GM23248 (cell line): ENCODE measurements at places on chromosomes 2 and 18. TPM values are rescaled to one million over a fixed set of nuclear protein-coding genes. Genes with fewer than 3 reads are reported as not detected.

GRCh38 chr2:197256021-197256420 is 54.6 kb downstream of the ANKRD44 start:
- no peaks in the 10 kb centered on the region for H3K36me3 ChIP-seq
- peaks cover 34% of the 10 kb centered on the region for H3K4me1 ChIP-seq
- H3K27ac ChIP-seq: peak overlapping the region; percentile 67
- peak overlapping the region; percentile 44 for H3K4me3 ChIP-seq

- H3K27me3 ChIP-seq: no peaks in the 10 kb centered on the region
- H3K27ac ChIP-seq: no peak overlapping the region
- DNase-seq: no peak
- no peaks in the 10 kb centered on the region for H3K4me1 ChIP-seq
- H3K4me3 ChIP-seq: no peak overlapping the region
These were observed 746.1 kb upstream of the DDX18 start for GRCh38 chr2:117068371-117068770.

GRCh38 chr18:14189858-14190257 is 57.6 kb upstream of the ZNF519 start:
- H3K4me1 ChIP-seq: peaks cover 4% of the 10 kb centered on the region; the same call in 1 of the 2 replicates
- peak; percentile 50 for DNase-seq
- H3K4me3 ChIP-seq: no peak overlapping the region
- no peaks in the 10 kb centered on the region for H3K27me3 ChIP-seq
- H3K36me3 ChIP-seq: no peaks in the 10 kb centered on the region

DNA sequence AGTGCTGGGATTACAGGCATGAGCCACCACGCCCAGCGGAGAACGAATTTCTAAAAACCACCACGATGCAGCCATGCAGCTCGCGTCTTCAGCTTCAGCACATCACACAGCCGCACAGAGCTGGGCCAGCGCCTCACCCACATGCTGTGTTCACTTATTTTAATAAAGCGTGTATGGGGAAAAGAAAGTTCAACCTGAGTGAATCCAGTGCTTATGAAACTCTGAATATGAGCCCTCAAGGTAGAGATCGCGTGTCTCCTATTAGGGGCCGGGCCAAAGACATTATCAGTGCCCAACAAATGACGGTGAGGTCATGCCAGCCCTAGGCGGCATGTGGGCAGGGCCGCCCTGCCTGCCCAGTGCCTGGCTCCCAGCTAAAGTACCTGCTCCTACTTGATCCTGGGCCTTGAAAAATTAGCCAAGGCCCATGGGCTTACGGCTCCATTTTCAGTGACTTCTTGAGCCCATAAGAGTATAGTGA is 44.3 kb downstream of the SPRED2 start:
- DNase-seq: no peak
- H3K36me3 ChIP-seq: no peaks in the 10 kb centered on the region
- H3K4me3 ChIP-seq: no peak overlapping the region
- H3K4me1 ChIP-seq: peaks cover 41% of the 10 kb centered on the region
- no peak overlapping the region for H3K27ac ChIP-seq

DNA sequence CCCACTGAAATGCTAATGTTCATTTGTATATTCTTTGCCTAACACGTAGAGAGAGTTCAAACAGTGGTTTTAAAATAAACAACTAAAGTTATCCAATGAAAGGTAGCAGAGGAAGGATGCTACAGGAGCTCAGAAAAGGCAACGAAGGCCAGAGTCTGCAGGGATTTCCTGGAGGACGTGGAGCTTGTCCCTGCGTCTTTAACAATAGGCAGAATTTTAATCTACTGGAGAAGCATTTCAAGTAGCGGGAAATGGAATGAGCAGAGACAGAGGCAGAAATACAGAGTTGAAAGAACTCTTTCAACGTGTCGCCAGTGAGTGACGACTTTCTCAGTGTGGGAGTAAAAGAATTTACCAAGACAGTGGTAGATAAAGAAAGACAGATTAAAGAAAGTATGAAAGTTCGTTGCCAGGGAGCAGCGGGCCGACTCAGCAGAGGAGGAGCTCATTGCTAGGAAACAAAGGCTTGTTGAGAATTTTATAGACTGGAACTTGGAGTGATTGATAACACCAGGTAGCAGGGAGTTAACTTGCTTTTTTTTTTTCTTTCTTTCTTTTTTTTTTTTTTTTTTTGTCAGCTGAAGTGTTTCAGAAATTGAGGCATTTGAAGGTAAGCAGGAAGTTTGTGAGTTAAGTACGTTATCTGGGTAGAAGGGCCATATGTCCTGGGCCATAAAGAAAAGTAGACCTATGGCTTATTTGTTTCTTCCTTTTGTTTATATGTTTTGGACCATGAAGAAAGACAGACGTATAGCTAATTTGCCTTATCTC is 625 bp upstream of the NBAS start:
- no peaks in the 10 kb centered on the region for H3K27me3 ChIP-seq
- peak overlapping the region; percentile 98 for H3K4me3 ChIP-seq
- H3K27ac ChIP-seq: peak overlapping the region; percentile 87
- no peaks in the 10 kb centered on the region; the same call in 1 of the 2 replicates for H3K36me3 ChIP-seq
- H3K4me1 ChIP-seq: peaks cover 15% of the 10 kb centered on the region

GRCh38 chr2:220744861-220745260 is 827.2 kb downstream of the EPHA4 start:
- peak; percentile 6 for DNase-seq
- H3K4me3 ChIP-seq: no peak overlapping the region
- no peaks in the 10 kb centered on the region for H3K4me1 ChIP-seq
- no peak overlapping the region for H3K27ac ChIP-seq
- H3K27me3 ChIP-seq: no peaks in the 10 kb centered on the region

- no peak overlapping the region for H3K27ac ChIP-seq
- peak; percentile 68 for DNase-seq
- no peaks in the 10 kb centered on the region for H3K36me3 ChIP-seq
- H3K4me1 ChIP-seq: peaks cover 6% of the 10 kb centered on the region
- peaks cover 19% of the 10 kb centered on the region for H3K27me3 ChIP-seq
These were observed 52.7 kb upstream of the ODC1 start for GRCh38 chr2:10500601-10501361.

DNA sequence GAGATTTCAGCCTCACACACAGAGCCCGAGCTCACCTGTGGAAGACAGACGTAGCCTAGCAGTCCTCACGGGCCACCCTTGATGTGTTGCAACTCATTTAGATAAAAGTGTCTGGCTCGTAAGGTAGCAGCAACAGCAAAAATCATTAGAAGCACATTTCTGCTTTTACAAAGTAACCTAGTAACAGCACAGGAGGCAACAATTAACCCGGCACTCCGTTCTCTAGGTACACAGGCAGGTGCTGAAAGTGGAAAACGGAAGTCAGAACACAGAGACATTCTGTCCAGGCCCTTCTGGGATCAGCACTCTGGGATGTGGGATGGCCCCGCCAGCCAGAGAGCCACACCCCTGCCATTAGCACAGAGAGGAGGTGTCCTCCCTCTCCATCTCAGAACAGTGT is 99.3 kb downstream of the KLHL29 start:
- no peak overlapping the region for H3K4me3 ChIP-seq
- H3K36me3 ChIP-seq: no peaks in the 10 kb centered on the region
- no peak overlapping the region for H3K27ac ChIP-seq
- peaks cover 15% of the 10 kb centered on the region for H3K4me1 ChIP-seq
- no peak for DNase-seq
- no peaks in the 10 kb centered on the region for H3K27me3 ChIP-seq

- H3K27me3 ChIP-seq: no peaks in the 10 kb centered on the region
- no peak overlapping the region for H3K27ac ChIP-seq
- H3K4me3 ChIP-seq: no peak overlapping the region
- no peaks in the 10 kb centered on the region for H3K4me1 ChIP-seq
- DNase-seq: no peak
These were observed 3.8 kb downstream of the C2orf92 start for GRCh38 chr2:97673182-97673914.

GRCh38 chr2:66431274-66431642 is 3.7 kb upstream of the MEIS1 start:
- no peak overlapping the region for H3K4me3 ChIP-seq
- H3K36me3 ChIP-seq: no peaks in the 10 kb centered on the region
- no peak overlapping the region for H3K27ac ChIP-seq
- DNase-seq: no peak
- H3K4me1 ChIP-seq: no peaks in the 10 kb centered on the region

- no peaks in the 10 kb centered on the region for H3K36me3 ChIP-seq
- no peak for DNase-seq
These were observed 67.7 kb downstream of the GALNT14 start for GRCh38 chr2:31070339-31071125.

DNA sequence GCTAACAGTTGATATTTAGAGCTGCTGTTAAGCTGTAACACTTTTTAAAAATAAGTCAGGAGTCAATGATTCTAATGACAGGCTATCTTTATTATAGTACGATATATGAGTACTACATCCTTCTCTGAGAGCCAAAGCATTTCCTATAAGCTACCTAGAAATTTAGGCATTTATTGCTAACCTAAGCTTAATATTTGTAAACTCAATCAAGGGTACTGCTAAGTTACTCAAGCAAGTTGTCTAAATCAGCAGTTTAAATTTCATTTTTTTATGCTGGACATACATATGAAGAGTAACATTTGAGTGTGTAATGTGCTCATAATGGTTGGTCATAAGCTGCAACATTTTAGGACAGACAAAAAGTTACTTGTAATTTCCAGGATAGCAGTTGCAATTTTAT is 1576.5 kb upstream of the NXPH2 start:
- no peak for DNase-seq
- no peaks in the 10 kb centered on the region; the same call in 1 of the 2 replicates for H3K27me3 ChIP-seq
- H3K27ac ChIP-seq: no peak overlapping the region
- no peaks in the 10 kb centered on the region for H3K4me1 ChIP-seq
- no peak overlapping the region for H3K4me3 ChIP-seq

DNA sequence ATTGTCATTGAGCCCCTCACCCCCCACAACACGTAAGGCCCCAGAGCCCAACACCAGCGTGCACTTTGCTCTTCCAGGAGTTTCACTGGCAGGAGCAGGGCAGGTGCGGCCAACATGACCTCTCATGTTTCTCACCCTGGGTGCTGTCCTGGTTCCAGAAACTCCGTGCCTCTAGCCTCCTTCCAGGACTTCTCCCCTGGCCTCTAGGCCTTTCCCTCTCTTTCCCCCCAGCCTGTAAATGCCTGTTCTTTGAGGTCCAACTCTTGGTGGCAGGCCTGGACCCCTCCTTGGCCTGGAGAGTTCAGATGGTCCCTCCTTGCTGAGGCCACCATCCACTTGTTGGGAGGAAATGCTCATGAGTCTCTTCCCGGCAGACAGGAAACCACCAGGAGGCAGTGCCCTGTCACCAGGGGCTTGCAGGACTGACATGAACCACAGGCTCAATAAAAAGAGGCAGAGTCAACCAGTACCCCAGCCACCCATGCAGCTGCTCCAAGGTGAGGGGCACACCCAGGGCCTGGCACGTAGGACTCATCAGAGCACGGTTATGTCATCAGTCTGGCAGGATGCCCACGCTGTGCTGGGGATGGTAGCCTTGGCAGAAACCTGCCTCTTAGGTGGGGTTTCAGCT is 1.5 kb downstream of the MALL start:
- H3K36me3 ChIP-seq: no peaks in the 10 kb centered on the region
- no peaks in the 10 kb centered on the region for H3K27me3 ChIP-seq
- no peak overlapping the region for H3K27ac ChIP-seq
- peak overlapping the region; percentile 76 for H3K4me3 ChIP-seq

DNA sequence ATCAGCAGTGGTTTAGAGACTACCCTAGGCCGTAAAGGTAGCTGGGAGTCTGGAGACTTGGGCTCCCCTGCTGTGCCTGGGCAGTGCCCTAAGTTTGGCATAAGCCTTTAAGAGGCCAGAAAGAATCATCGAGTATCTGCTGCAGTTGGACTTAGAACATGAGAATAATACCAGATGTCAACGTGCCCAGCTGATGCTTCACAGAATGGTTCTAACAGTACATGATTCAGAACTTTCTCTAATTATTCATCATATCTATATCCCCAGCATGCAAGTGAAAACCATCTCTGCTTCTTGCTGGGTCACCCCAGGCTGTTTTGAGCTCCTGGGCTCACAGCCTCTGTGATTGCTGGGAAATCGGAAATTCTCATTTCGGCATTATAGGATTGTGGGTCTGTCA is 118.1 kb downstream of the NCK2 start:
- peak; percentile 16 for DNase-seq
- H3K27me3 ChIP-seq: no peaks in the 10 kb centered on the region
- no peak overlapping the region for H3K4me3 ChIP-seq
- H3K27ac ChIP-seq: no peak overlapping the region

GRCh38 chr2:207883002-207883780 is 113.5 kb upstream of the FZD5 start:
- H3K27ac ChIP-seq: no peak overlapping the region
- DNase-seq: no peak
- no peaks in the 10 kb centered on the region for H3K36me3 ChIP-seq
- no peaks in the 10 kb centered on the region for H3K27me3 ChIP-seq

- H3K4me1 ChIP-seq: no peaks in the 10 kb centered on the region
- H3K36me3 ChIP-seq: no peaks in the 10 kb centered on the region
- no peak overlapping the region for H3K4me3 ChIP-seq
- no peak overlapping the region for H3K27ac ChIP-seq
- no peak for DNase-seq
These were observed 125.9 kb downstream of the ACOXL start for GRCh38 chr2:110858135-110858725.

- H3K4me1 ChIP-seq: no peaks in the 10 kb centered on the region
- H3K36me3 ChIP-seq: no peaks in the 10 kb centered on the region
- H3K27me3 ChIP-seq: no peaks in the 10 kb centered on the region
- no peak for DNase-seq
- no peak overlapping the region for H3K27ac ChIP-seq
These were observed 33.6 kb upstream of the CELF4 start for GRCh38 chr18:37598966-37599896.

GRCh38 chr2:151853070-151853758 is 25.0 kb upstream of the ARL5A start:
- H3K4me3 ChIP-seq: no peak overlapping the region
- no peaks in the 10 kb centered on the region for H3K36me3 ChIP-seq
- no peaks in the 10 kb centered on the region for H3K27me3 ChIP-seq
- no peaks in the 10 kb centered on the region for H3K4me1 ChIP-seq
- no peak overlapping the region for H3K27ac ChIP-seq

DNA sequence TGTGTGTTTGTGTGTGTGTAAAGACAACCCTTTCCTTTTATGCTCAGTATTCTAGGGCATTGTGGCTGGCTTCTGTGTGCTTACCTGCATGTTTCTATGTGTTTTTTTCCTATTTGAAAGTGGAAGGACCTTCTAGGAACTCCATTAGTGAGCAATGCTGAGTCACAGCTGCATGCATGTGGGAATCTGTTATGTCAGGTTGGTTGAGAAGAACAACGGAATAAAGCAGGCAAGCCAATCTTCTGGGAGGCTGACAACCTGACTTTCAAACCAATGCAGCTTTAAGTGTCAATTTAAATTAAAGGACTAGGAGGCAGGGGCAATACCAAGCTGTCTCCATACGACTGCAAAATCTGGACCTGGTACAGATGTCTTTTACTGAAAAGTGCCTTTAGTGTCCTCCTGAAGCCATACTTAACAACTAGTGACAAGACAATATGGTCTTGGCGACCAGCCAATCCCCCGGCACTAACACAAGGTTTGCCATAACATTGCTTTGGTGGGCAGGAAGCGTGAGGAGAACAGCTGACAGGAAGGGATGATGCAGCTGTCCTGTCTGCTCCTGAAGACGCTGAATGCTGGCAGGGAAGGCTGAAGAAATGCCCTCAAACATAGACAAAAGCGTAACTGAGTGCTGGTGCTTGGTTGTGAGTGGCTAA is 514.7 kb upstream of the CDH7 start:
- H3K36me3 ChIP-seq: no peaks in the 10 kb centered on the region
- H3K4me1 ChIP-seq: no peaks in the 10 kb centered on the region
- no peak overlapping the region for H3K4me3 ChIP-seq
- DNase-seq: no peak

Gene TUBA3E
- not detected in 2 replicates for total RNA-seq

Gene OTOS
- not detected in 2 replicates for total RNA-seq

Gene RNF152
- total RNA-seq: 5.4 and 11.3 TPM in 2 replicates

Gene KRTCAP3
- total RNA-seq: not detected in 2 replicates

Gene LANCL1
- 29.0 and 33.8 TPM in 2 replicates for total RNA-seq

Gene ITGB1BP1
- total RNA-seq: 39.0 and 52.2 TPM in 2 replicates

Gene SIX2
- 0.63 TPM in 1 of 2 replicates, not detected in the other for total RNA-seq

Gene FNDC4
- 24.2 and 31.2 TPM in 2 replicates for total RNA-seq

Gene LRRC30
- not detected in 2 replicates for total RNA-seq

Gene HDLBP
- 707 and 711 TPM in 2 replicates for total RNA-seq
